ENCODE measurements at places on chromosomes 6 and 20.

- peak; percentile 72 for DNase-seq
Measured at GRCh38 chr20:60512443-60512842, 554.2 kb downstream of the CDH26 start.

DNA sequence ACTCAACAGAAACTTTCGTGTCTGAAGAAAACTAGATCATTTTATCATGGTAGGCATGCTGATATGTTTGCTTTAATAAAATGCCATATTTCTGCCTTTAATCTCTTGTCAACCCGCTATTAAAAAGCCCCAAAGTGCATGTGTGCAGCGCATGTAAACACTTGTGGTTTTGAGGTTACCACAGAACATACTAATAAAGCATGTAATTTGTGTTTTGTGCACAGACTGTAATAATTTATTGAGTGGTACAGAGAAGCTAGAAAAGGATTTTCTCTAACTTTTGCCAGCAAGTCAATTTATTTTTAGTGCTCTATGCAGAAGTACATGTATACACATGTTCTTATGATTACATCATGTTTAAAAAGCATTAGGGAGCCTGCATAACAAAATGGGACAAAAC is 349.9 kb upstream of the SLC35B3 start:
- no peak for DNase-seq

- DNase-seq = peak; percentile 6
Measured at GRCh38 chr20:22389836-22390542, 194.4 kb downstream of the FOXA2 start.

DNA sequence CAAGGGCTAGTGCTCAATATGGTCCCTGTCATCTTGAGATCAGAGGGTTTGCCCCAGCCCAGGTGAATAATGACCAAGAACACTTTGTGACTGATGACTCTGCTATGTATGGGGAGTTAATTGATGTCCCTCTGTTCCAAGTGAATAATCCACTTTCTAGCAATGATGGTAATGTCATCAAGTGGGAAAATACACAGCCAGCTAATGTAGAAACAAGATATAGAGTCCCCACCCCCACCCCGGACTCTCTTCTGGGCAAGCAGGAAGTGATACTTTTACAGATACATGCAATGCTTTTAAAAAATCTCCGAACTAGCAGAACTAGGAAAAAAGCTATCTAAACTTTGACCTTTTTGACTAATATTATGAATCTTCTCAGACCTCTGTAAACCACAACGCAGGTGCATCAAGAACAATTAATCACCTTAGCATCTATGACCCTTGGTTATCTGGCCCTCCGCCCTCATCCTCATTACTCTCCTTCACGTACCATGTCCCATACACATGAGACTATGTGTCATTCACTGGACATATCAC is 30.5 kb downstream of the CNR1 start:
- DNase-seq = no peak

DNA sequence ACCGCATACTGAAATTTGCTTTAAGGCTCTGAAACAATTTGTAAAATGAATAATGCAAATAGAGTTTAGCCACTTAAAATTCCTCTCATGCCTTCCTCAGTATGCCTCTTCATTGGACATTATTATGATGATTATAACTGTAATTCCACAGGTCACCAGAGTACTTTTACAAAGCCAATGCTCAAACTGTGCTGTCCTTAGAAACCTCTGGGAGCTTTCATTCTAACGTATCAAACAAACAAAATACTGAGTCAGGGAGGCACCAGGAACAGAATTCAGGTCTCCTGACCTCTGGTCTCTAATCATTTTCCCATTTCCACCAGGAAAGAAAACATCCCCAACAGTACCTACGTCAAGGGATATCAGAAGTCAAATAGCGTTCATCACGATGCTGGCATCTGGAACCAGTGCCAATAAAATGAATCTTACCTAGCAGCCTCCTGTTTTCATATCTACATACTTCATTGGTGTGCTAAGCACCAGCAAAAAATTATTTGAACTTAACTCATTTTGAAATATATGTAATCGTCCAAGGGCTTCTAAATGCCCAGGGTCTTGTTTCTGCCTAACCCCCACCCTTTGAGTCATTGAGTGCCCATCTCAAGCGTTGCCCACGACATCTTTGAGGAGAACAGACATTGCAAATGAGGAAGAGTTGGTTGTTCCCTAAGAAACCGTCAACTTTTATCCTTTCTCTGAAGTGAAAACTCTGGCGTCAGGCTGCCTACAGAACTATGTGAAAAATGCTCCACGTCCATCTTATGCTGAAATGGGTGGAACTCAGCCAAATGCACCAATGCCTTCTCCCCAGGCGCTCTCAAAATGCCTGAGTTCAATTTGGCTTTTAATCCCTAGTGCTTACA is 37.9 kb downstream of the NEDD9 start:
- DNase-seq = no peak

DNA sequence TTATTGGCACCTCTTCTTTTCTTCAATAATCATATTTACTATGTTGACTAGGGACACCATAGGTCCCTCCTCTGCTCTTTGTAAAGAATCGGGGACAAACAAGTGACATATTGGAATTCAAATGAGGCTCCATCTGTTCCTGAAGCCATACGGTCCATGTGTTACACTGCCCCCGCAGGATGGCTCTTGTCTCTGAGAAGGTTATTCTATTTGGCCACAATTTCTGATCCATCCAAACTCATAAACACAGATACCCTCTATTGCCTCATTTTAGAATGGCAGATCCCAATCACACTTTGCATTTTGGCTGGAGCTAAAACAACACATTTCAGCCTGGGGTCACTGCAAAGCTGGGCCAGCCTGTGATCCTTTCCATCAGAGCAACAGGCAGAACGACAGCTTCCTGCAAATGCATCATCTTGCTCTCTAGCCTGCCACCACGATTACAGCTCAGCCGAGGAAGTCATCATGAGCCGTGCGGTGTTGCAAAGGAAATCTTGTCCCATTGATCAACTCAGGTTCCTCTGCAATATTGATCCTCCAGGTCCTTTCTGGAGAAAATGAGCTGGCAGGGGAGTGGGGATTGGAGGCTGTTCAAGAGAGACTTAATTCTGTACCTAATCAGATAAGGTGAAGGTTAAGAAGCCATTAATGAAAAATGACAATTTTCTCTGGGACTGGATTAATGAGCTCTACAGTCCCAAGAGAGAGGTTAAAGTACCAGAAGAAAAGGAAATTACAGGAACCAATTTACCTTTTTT is 73.1 kb downstream of the AGPAT4 start:
- no peak for DNase-seq

DNA sequence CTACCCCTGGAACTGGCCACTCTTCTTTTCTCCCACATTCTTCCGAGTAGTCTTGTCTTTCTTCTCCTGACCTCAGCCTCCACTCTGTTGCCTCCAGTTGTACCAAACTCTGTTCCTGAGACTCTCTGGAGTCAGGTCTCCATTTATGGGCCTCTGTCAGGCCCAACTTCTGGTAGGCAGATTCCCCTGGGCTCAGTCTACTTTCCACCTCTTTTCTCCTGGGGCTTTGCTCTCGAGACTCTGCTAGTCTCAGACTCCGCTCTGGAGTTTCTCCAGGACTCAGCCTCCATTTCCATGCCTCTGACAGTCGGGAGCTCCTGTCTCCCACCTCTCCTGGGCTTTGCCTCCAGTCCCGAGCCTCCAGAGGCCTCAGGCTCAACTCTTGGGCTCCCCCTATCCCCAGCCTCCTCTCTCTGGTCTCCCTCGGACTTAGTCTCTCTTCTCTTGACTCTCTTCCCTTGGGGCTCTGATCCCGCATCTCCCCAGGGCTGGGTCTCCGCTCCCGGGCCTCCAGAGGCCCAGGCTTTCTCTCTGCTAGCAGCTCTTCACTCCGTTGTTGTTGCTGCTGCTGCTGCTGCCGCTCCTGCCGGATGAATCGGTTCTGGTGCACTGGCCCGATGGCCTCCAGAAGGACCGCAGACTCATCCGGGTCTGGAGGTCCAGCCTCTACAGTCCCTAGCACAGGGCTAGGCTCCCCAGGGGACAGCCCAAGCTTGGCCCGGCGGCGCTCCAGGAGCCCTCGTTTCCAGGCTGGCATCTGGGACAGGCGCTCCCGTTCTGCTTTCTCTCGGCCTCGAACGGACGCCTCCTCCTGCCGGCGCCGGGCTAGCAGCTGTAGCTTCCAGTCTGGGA is 1.1 kb downstream of the PPP1R18 start:
- no peak for DNase-seq

DNA sequence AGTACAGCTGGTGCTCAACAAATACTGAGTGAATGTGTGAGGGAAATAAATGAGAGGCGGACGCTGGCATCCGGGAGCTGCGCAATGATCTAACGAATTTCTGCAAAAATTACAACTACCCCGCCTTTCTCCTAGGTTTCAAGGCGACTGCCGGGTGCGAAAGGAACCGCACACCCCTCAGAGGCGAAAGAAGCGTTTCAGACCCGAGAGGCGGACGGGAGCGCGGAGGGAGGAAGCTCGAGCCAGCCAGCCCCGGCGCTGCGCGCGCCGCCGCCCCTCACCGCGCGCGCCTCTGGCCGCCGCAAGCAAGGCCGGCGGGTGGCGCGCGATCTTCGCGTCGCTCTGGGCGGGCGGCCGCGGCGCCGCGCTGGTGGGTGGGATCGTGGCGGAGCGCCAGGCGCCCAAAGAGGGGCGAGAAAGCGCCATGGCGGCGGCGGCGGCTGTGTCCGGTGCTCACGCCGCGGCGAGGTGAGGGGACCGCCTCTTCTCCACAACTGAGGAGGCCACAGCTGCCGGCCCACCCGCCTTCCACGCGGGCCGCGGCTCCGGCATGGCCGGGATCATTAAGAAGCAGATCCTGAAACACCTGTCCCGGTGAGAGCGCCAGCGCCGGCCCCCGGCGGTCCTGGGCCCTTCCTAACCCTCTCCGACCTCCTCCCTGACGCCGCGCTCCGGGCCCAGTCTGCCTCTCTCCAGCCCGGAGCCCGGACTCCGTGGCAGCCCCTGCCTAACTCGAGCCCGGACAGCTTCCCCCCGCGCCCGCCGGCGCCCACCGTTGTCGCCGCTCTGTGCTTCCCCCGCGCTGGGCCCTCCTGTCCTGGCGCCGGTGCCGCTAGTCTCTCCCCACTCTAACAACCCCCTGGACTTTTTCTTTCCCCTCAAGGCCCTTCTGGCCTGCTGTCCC is at the start of gene BLTP3A:
Gene BLTP3A, plus strand, starts transcription at position 383 of the 904 bp plus-strand sequence. Its CDS starts 168 bp downstream, at position 551.
- no peak for DNase-seq

GRCh38 chr20:7996898-7997297 is 22.7 kb downstream of the TMX4 start:
- no peak for DNase-seq

- no peak for DNase-seq
Measured at GRCh38 chr6:126724821-126725220, 384.9 kb downstream of the CENPW start.

- DNase-seq = no peak
Measured at GRCh38 chr6:64000818-64001491, 365.4 kb downstream of the PHF3 start.

- DNase-seq = no peak
Measured at GRCh38 chr20:61733891-61734732, 331.6 kb downstream of the TAF4 start.

DNA sequence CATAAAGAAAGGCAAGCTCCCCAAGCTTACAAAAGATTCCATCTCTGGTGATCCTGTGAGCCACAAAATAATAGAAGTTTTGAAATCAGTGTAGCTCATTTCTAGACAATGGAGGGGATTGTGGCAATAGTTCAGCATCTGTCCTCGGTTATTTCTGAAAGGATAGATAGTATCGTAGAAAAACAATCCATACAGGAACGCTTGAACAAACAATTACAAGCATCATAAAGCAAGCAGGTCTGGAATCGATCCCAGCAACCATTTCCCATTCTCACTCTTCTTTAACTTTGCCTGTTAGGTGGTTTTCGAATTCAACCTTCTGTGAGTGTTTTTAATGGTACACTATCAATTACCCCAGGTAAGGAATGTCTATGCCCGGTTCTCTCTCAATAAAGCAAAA is 931.1 kb downstream of the KIF16B start:
- DNase-seq = no peak

DNA sequence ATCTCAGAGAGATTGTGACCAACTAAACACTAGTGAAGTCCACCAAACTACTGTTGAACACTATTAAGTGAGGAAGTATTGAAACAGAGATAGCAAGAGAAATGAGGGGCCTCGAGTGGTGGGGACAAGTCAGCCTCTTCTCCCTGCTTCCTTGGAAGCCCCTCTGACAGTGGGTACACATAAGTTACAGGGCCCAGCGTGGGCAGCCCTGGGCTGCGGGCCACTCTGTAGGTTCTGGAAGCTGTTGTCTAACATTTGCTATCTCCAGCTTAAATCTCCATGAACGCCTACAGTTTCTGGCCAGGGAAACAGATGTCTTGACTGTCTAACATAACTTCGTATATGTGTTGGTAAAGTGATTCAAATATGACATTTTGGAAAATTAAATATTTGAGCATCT is 71.4 kb downstream of the KLHL32 start:
- DNase-seq = no peak

- no peak for DNase-seq
Measured at GRCh38 chr20:25000268-25000801, 7.8 kb upstream of the APMAP start.

GRCh38 chr6:34680802-34681515 is 15.6 kb downstream of the ILRUN start:
- no peak for DNase-seq

- no peak for DNase-seq
Measured at GRCh38 chr6:38169221-38169976, 349.9 kb downstream of the ZFAND3 start.

DNA sequence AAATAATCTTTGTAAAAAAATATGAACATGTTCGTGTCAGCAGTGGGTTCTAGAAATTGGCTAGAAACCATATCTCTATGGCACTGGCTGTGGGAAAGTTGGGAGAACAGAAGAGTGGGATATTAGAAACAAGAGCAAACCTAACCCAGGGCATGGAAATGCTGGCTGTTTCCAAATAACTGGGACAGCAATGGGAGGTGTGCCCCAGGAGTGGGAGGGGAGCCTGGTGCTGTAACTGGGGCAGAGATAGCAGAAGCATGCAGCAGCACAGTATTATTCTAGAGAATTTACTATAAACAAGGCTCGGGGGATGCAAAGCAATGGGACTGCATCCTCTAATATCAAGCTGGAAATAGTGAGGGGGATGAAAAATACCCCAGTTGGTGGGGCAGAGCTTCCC is 175.0 kb downstream of the KIF6 start:
- no peak for DNase-seq

DNA sequence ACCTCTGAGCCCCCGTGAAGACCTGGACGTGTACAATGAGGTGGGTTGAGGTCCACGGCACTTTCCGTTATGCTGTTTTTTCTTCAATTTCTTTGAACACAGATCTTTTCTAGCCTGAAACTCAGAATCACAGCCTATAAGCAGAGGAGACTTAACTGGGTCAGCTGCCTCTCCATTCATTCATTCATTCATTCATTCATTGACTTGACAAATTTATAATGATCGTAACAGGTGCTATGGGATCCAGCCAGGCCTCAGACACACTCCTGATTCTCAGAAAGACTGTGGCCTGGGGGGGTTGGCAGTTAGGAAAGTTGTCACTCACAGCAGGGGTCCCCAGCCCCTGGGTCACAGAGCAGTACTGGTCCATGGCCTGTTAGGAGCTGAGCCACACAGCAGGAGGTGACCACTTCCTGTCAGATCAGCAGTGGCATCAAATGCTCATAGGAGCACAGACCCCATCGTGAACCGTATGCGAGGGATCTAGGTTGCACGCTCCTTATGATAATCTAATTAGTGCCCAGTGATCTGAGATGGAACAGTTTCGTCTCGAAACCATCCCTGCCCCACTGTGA is 38.6 kb upstream of the IRF4 start:
- no peak for DNase-seq
